ENCODE measurements at places on chromosomes 2 and 18. TPM values are rescaled to one million over a fixed set of nuclear protein-coding genes. Genes with fewer than 3 reads are reported as not detected.

- no peak for DNase-seq
These were observed 334.2 kb upstream of the LRRTM1 start for GRCh38 chr2:80638783-80639182.

DNA sequence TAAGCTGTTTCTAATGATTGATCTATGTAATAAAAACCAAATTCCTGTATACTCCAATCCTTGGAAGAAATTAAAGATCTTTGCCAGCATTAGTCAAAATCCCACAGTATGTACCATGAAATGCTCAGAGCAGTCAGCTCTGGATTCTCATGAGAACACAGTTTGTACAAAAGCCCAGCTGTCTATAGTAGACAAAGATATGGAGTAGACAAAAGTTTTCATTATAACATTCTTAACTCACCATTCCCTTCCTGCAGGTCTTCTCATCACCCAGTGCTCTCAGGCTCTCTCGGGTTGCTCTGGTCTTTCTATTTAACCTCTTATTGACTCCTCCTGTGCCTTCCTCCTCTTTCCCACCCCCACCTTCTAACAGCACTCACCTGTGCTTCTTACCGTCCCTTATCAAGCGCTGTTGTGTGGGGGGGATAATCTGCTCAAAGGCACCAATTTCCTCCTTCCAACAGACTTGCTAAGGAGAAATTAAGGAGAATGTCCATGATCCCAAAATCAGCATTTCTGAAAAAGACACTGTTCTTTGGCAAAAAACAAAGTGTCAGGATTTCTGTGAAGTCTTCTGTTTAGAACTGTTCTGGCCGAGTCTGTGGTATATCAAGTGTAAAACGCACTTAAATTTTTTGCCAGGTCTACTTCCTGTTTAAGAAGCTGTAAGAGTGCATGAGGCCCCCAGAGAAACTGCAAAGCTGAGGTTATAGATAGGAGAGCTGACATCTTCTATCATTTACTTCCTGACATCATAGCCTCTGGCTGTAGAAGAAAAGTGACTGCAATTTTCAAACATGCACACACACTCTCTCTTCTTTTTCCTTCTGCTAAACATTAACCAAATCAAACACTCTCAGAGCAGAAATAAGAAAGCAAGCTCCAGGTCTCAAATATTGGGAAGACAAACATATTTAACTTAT lies 144.1 kb downstream of the EVA1A start:
- no peak for DNase-seq

DNA sequence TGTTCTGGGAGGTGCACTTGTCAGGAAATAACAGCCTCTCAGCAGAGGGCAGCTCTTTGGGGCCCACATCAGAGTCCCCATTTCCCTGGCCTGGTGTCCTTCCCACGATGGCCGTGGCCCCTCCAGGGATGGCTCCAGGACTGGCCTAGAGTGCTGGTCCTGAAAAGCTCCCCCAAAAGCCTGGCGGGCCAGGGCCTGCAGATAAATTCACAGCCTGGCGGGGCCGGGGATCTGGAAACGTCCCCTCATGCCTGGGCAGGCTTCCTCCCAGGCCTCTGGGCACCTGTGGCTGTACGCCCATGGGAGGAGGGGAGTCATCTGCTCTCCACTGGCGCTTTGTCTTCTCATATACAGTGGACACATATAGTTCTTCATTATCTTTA lies 52.6 kb upstream of the HS6ST1 start:
- no peak for DNase-seq

DNA sequence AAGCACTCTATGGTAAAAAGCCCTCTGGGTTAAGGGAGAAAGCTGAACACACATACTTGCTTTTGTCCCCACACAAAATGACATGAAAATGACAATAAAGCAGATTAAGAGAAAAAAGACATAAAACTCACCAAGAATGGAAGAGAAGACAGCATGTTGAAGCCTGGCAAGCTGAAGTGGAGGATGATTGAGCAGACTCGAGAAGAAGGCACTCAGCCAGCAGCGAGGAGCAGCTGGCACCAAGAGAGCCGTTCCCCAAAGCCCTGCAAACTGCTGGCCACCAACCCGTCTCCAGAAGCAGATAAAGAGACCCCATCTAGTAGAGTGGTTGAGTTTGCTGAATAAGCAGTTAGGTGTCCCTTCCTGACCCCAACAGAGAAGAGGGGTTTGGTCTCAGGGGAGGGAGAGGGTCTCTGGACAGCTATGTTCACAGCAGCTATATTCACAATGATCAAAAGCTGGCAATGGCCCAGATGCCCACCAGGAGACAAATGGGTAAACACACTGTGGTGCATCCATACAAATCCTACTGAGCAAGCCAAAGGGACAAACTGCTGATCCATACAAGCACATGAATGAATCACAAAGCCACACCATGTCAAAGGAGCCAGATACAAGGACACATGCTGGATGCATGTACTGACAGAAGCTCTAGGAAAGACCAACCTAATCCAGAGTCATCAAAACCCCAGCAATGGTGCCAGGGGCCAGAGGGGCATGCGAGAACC lies 36.9 kb downstream of the FAM168B start:
- DNase-seq = no peak

- no peak for DNase-seq
These were observed 271.2 kb downstream of the GLI2 start for GRCh38 chr2:121006743-121007489.

DNA sequence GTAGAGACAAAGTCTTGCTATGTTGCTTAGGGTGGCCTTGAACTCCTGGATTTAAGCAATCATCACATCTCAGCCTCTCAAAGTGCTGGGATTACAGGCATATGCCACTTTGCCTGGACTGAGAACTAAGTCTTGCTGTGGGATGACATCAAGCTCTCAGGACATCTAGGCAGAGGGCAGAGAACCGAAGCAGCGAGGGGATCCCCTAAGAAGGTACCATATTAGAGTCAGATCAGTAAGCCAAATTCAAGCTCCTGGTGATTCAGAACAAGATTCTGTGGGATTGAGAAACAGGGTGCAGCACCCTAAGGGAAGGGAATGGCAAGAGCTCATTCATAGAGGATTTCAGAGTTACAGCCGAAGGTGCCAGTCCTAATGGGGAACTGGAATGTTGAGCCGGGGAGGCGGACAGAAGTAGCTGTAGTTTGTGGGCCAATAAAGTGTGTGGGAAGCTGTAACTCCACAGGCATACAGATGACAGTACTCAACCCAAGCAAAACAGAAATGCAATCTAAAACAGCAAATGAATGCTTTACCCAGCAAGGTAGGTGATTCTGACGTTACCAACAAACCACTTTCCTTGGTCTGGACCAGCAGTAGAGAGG lies 30.9 kb downstream of the EPHA4 start:
- no peak for DNase-seq

Gene TCF7L1
- total RNA-seq = 0.29 TPM
